Myocyte (in vitro differentiated cells): ENCODE measurements at places on chromosomes 13 and 19. TPM values are rescaled to one million over a fixed set of nuclear protein-coding genes. Genes with fewer than 3 reads are reported as not detected.
A peak's percentile ranks its signal among the peaks of the same experiment; 100 is the strongest.

PBX4 gene
- 1.1 and 1.8 TPM in 2 replicates for total RNA-seq

DNA sequence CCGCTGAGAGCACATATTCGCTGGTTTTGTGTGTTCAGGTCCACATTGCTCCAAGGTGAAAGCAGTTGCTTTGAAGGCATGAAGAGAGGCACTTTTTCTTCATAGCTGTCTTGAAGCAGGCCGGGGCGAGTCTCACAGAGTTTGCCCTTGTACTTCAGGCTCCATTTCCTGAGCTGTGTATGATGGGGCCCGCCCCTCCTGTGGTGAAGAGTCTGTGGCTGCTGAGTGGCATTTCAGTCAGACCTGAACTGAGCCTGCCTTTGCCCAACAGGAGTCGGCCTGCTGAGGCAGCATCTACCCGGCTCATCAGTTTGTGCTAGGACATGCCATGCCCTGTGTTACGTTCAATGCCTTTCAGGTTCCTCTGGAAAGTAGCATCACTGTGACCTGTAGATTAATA, 44.4 kb upstream of the C1QTNF9 start:
- DNase-seq, result no peak

- no peak for DNase-seq
Observed at GRCh38 chr13:75416327-75417011, 65.5 kb downstream of the TBC1D4 start.

DNA sequence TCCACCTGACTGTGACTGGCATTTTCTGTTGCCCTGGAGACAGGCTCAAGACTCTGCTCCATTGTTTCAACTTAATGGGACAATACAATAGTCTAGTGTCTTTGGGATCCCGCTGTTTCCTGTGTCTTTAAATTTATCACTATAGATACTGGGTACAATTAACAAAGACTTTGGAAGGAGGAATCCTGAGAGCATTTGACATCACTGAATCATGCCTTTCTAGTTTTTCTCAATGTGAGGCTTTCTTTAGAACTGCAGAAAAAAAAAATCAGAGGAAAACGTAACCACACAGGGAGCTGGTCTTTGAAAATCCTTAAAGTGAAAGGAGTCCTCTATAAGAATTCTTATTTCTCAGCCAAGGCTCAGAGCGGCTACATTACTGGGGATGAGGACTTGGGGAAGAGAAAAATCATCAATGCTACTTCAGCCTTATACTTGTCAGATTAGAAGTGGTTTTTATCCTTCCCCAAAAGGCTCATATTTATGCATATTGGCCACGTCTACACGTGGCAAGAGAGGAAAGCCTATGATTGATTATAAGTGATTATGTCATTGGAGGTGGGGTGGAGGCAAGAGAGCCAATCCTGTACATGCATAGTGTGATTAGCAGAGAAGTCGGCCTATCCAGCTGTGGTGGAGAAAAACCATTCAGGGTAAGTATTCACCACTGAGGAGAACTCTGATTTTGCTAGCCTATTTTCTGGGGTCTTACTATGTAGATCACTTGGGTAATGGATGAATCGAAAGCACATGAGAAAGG, 34.4 kb upstream of the UBL3 start:
- no peak for DNase-seq

GRCh38 chr19:55542292-55542855, 3.0 kb downstream of the SBK3 start:
- no peak for DNase-seq

DNA sequence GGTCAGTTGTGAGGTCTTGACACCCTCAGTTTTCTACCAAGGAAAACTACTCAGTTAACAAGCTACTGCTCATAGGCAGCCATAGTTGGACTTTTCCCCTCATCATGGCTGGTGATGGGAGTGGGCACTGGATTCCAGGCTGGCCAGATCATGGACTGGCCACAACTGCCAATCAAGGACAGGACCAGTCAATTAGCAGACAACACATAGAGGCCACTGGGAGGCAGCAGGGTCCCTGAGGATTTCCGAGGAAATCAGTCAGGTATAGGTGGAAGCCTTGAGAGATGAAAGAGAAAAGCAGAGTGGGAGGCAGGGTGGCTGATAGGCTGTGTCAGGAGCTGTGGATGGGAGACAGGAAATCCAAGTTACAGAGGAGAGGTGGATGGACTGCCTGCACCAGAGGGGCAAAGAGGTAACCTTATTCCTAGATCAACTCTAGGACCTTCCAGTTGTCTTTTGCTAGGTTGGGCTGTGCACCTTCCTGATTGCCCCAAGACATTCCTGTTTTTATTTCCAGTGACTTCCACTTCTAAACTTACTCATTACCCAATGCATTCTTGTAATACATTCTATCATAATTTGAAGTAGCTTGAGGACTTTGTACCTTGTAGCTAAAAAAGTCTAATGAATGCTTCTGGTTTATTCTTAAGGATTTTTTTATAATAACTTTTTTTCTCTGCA, 361.8 kb downstream of the KCNRG start:
- DNase-seq, result peak; percentile 25
